ENCODE measurements at places on chromosomes 11 and 22.

GRCh38 chr11:63769042-63769713 is 603 bp upstream of the ZFTA start:
- DNase-seq, result no peak

GRCh38 chr22:20026996-20027601 is 6.2 kb downstream of the TANGO2 start:
- no peak for DNase-seq

GRCh38 chr11:104637662-104638170 is 260.5 kb downstream of the CASP12 start:
- DNase-seq, result no peak

- DNase-seq, result no peak
Observed at GRCh38 chr11:121741761-121742361, 289.1 kb upstream of the SORL1-AS1 start.

DNA sequence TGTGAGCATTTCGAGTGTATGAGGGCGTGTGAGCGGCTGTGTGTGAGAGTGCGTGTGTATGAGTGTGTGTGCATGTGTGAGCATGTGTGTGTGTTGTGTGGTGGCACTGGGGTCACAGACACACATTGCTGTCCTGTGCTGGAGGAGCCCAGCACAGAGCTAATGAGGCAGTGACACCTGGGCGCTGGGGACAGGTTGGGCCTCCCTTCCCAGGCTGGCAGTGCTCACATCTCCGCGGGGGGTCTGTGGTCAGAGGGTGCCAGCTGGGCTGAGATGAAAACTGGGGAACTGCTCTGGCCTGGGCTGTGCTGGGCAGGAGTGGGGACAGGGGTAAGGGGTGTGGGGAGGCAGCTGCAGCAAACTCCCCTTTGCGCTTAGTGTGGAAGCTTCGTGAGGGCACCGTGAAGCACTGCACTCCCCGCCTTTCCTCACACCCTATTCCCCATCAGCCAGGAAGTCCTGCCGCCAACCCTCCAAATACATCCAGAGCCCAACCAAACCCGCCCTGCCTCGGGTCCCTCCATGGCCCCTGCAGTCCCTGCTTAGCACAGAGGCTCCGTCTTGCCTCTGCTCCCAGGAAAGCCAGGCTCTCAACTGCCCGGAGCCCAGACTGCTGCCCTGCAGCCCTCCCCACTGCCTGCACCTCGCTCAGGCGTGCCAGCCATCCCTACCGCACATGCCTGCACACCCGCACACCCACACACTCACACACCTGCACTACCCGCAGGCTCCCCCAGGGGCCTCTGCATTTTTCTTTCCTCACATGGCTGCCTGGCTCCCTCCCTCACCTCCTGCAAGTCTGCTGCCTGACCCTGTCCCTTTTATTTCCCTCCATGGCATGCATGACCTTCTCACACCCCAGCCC is 62.0 kb upstream of the THY1 start:
- no peak for DNase-seq

DNA sequence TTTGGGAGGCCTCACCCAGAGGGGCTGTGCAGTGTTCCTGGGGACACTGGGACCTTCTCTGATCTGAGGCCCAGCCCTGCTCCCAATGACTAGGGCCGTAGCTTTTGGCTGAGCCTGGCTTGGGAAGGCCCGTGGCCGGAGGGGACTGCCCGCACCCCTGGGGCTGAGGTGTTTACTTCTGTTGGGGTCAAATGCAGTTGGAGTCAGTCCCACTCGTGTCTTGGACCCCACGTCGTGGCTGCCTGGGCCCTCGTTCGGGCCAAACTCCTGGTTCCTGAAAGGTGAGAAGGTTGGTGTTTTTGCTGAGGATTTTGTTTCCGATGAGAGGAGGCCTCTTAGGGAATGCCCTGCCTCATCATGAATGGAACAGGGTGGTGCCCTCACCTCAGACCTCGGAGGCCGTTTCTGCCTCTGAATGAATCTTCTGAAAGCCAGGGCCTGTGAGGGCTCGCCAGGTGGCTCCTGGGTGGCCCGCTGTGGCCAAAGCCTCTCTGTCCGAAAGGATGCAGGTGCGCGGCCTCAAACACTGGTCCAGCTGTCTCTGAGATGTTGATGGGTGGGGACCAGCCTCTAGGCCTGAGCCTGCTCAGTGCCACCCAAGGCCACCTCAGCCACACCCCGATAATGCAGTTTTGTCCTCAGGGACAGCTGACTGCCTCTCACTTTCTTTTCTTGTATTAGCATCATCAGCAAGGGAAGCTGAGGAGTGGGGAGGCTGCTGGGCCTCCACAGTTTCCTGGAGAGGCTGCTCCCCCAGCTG is 40.3 kb upstream of the A4GALT start:
- DNase-seq, result no peak

DNA sequence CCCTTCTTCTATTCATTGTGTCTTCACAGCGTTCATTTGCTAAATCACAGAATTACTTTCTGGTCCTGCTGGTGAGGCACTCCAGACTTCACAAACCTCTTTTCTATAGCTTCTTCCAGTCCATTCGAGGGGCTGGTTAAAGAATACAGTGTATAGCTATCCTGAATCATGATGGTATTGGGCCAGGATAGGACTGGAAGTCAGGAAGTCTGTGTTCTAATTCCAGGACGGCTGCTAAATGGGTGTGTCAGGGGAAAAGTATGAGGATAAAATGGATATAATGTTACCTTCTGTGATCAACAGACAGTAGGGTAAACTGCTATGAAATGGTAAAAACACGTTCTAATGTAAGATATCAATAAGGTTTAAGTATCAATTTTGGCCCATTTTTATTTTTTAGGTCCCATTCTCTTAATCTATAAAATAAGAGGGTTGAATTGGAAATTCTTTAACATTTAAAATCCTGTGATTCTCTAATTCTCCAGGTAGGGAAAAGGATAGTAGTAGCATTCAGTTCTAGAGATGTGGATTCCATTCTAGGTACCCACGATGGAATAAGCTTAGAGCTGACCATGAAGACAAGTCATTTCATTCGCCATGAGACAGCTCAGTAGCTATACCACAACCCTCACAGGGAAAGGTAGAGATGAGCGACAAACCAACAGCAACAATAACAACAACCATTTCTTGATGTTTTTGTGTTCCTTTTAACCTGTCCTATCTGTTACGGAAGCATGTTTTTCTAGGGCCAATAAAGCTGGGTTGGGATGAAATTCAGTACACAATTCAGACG is 96.1 kb downstream of the SLC1A2 start:
- DNase-seq, result no peak

- no peak for DNase-seq
Observed at GRCh38 chr22:27300536-27301285, 500.8 kb downstream of the MN1 start.

GRCh38 chr22:42425337-42425988 is 6.7 kb downstream of the NFAM1 start:
- DNase-seq, result no peak

- no peak for DNase-seq
Observed at GRCh38 chr22:36384766-36385481, 2.8 kb downstream of the MYH9 start.

GRCh38 chr11:96356848-96357247 is 13.9 kb upstream of the MAML2 start:
- DNase-seq, result no peak

- no peak for DNase-seq
Observed at GRCh38 chr11:134233729-134234179, 9.3 kb downstream of the VPS26B start.

DNA sequence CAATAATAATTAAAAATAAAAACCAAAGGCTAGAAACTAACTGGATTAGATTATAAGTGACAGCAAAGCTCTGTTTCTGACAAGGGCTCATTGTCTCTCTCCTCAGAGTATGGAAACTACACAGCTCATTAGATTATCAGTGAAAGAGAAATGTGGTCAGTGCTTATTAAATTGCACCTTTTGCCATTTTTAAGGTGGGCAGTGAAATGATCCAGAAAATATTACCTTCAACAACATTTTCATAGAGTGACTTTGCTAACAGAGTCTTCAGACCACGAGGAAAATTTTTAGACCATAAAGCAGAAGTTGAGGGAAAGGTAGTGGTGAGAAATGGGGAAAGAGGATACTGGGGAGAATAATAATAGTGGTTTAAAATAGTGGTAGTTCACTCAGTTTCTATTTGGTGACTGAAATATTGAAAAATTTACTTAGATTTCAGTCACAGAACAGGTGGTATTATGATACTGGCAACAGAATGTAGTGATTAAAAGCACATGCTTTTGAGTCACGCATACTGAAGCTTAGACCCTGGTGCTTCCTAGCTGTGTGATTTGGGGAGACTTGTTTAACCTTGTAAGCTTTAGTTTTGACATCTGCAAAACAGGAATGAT is 684.0 kb upstream of the CCDC90B start:
- no peak for DNase-seq

GRCh38 chr11:10021563-10021962 is 272.5 kb downstream of the SBF2 start:
- peak; percentile 39 for DNase-seq

DNA sequence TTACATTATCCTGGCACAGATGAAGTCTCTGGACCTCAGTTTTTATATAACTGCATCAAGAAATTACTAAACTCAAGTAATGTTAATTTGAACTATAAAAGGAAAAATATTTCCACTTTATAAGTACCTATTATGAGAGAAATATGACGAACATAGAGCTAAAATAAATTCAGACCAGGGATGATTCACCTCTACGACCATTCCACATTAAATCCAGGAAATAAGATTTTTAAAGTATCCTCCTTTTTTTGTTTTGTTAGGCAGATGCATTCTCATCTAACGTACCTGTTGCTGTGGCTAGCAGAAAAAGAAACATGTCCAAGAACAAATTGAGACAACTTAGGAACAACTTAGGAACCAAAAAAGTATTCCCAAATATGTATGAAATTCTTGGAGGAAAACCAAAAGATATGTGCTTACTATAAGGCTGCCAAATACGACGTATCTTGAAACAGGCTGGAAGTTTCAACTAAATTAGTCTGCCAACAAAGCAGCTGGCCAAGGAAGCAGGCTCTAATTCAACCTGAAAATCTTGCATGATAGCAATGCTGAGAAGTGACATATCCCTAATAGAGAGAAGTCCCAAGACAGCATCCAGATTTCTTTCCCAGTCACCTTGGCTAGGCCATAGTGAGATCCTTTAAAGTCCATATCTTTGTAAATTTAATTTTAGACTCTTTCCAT is 15.7 kb downstream of the SPTY2D1 start:
- DNase-seq, result no peak

GRCh38 chr22:40263191-40263590 is 83.1 kb upstream of the ADSL start:
- DNase-seq, result peak; percentile 72

- no peak for DNase-seq
Observed at GRCh38 chr11:11403763-11404725, 51.0 kb upstream of the CSNK2A3 start.

All from pulmonary artery endothelial cell (primary cell).